Left lobe of liver (tissue), 2 donors: ENCODE measurements at places on chromosomes 5 and 9.

GRCh38 chr9:133347515-133347984, 381 bp downstream of the MED22 start:
- no peak for DNase-seq

DNA sequence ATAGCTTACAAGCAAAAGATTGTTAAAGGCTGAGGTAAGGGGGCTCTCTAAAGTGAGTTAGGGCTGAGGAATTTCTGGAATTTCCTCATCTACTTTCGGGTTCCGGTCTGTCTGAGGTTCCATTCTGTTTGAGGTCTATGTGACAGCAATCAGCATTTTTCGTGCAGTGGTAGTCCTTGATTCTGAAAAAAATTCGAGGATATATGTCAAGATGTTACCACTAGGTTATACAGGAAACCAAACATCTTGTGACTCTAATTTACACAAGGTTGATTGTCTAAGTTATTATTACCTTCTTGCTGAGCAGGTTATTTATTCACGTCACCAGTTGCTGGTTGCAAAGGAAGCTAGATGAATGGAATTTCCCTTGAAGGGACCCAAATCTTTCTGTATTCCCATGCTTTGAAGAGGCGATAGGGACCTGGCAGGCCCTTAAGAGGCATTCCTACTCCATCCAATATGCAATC, 35.2 kb downstream of the RLN2 start:
- no peak for DNase-seq

DNA sequence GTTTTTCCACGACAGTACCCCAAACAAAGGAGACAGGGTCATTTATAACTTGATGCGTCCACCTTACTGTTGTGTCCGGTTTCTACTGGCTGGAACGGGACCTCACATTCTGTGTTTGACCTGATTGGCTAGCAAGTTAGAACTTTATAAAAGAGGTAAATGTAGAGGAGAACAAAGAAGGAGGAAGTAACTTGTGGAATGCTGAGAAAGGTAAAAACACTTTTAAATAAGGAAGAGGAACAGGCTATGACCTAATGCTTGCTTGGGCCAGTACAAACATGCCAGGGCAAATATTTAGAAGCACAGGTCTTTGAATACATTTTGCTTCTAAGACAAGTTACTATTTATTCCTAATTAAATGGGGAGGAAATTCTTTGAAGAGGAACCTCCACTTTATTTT, 251.6 kb downstream of the KIAA0825 start:
- DNase-seq, result no peak

- no peak for DNase-seq
Observed at GRCh38 chr9:15386465-15386864, 36.2 kb upstream of the SNAPC3 start.

- no peak for DNase-seq
Observed at GRCh38 chr9:33435821-33436277, 11.5 kb downstream of the AQP3 start.

DNA sequence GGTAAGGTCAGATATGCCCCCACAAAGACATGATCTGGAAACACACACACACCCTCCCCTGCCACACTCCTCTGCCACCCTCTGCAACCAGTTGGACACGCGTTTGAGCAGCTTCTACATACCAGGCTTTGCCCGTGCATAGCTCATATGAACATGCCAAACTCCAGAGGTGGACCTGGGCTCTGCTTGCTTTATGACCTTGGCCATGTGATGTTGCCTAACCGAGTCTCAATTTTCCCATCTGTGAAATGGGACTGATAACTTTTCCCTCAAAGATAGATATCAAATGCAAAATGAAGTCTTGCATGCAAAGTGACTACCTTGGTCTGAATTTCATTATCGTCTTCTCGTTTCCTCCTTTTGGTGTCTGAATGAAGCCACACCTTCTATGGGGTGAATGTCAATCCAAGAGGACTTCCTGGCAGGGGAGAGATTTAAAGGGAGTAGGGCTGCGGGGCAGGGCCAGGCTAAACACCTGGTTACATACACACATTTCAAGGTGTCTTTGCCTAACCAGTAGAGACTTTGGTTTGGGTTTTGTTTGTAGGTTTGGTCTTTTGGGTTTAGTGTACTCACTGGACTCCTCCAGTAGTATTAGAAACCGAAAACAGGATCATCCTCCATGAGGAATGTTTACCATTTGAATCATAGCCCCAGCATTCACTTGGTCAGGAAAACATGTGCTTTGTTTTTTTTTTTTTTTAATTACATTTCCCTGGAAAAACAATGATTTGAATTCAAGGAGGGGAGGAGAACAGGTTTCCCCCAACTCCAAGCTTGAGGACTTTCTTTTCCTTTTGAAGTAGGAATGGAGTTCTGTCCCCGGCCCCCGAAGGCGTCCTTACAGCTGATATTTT, 63.2 kb downstream of the COL27A1 start:
- DNase-seq, result no peak

DNA sequence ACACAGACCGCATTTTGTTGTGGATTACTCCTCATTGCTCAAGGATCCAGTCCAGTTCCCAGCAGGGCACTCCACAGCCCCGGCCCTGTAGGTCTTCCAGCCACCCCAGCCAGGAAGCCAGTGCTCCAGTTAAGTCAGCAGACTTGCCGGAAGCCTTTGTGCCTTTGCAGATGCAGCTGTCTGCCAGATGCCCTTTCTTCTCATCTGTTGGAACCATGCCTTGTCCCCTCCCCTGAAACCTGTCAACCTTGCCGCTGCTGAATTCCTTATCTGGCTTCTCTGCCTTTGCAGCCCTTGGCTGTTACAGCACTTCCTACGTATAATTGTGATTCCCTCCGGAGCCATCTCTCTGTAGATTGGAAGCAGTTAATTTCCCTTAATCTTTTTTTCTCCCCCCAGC, 28.4 kb downstream of the PSAT1 start:
- DNase-seq, result no peak

DNA sequence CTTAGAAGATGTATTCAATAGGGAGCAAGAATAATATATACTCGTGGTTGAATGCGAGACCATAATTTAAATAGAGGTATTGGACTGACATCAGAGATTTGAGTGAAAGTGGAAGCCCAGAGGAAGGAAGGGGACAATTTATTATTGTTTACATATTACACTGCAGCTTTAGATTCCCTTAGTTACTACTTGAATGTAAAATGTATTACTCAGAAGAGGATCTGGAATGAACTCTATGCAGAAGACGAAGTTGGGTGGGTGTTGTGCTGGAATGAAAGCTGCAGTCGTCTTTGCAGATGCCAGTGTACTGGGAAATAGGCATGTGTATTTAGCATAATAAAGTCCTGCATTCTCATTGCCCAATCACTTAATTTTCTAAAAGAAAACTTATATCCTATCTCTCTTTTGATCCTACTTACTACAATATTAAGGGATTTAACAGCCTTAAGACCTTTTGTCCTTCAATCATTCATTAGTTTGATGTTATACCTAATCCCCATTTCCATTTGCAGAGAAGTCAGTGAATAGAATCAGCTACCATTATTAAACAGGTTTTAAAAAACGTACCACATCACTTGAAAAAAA, 570.7 kb upstream of the WWC1 start:
- no peak for DNase-seq

DNA sequence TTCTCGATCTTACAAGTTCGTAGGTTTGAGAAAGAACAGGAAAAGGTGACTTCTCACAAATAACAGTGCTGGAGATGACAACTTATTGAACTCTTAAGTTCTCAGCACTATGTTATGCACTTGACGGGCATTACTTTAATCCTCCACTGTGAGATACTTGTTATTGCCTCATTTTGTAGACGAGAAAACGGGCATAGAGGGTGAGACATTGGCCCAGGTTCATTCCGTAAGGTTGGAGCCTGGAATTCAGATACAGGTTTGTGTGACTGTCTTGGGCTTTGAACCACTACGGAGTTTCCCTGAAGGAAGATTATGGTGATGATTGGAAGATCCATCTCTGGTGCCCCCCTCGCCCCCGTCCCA, 657 bp downstream of the MAT2B start:
- DNase-seq, result no peak

DNA sequence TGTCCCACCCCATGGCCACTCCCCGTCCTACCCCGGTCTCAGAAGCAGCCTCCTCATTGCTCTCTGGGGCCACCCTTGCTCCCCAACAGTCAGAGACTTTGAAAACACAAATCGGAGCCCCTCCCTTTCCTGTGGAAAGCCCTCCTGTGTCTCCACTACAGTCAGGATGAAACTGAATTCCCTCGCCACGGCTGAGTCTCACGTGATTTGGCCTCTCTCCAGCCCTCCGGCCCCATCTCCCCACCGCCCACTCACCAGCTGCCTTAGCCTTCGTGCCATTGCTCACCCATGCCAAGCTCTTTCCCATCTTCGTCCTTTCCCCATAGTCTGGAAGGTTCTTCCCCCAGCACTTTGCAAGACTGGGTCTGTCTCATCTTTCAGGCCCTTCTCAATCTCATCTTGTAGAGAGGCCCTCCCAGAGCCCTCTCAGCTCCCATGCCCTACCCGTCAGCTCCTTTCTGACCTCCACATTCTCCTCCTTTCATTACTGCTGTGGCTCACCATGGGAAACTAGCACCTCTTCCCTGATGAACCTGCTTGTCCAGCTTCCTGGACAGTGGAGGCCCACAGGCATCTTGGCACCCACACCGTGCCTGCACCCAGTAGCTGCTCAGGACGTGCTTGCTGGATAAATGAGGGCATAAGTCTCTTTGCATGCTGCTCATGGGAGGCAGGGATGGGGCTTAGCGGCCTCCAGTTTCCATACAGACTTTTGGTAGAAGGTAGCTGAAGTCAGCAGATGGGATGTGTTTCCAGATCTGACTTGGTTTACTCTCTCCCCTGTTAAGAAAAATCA, 126.4 kb upstream of the COL5A1 start:
- DNase-seq, result no peak

GRCh38 chr5:68834491-68834981, 259.3 kb upstream of the SLC30A5 start:
- DNase-seq, result no peak

DNA sequence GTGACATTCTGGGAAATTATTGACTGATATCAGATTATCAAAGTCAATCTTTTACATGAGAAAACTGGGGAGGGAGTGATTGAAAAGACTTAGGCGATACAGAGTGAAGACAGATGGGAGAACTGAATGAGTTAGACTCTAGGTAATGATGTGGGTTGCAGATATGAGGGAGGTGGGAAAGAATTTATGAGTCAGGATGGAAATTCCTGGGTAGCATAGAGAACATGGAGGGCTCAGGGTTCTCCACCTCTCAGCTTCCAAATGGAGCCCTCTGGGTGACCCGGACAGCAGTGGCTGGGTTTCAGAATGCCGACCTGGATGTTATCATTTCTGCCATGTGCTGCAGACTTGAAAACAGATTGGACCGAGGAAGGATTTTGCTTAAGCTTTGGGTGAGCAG, 75.4 kb upstream of the SHB start:
- no peak for DNase-seq

GRCh38 chr5:117177302-117177701, 602.7 kb upstream of the SEMA6A start:
- DNase-seq, result no peak

- DNase-seq, result no peak
Observed at GRCh38 chr5:18395126-18396110, 761.2 kb downstream of the TAF11L14 start.

GRCh38 chr9:107888773-107889227, 399.2 kb upstream of the KLF4 start:
- no peak for DNase-seq

DNA sequence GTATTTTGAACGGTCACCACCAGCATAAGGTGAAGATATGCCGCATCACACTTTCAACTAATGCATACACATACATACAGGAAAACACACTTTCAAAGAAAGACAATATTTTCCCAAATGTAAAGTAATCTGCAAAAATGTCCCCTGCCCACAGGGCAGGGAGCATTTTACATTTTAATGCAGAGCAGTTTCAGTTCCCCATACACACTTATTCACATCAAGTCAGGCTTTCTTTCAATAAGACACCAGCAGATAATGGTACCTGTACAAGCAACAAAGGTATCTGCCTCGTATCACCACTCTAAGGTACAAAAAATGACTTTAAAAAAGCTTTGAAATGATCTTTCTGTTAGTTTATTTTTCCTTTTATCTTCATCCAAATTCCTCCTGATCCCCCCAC, 247.1 kb upstream of the CCNG1 start:
- DNase-seq, result no peak

DNA sequence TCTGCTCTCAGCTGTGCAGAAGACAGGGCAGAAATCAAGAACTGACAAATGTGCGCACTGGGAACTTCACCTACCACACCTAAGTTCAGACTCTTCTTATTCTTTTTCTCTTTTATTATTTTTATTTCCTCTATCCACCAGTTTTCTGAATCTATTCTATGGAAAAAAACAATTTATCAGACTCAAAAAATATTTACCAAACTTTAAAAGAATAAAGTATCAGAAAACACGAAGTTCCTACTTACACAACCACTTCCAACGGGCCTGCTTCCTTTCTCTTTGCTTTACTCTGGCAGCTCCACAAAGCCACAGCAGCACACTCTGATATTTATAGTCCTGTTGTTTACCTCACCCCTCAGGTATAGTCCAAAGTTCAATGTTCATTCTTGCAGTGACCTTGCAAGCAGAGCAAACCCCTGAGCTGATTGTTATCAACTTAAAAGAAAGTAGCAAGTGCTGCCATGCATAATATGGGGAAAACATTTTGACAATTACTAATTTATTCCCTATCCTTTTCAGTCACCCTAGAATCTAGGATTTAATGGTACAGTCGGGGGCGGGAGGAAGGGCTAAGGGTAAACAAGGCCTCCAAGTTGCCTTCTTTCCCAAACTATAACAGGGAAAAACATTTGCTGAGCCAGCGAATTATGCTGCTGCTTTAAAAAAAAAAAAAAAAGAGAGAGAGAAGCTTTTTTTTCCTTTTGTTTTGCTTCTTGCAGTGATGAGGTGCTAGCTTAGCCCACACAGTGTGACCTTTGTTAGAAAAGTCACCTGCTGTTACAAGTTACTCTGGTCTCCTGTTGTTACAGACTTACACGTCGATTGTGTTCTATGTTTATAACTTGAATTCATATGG, at the start of gene SELENOP:
SELENOP (minus strand) TSS at position 302 of the 856 bp plus-strand sequence. CDS start 3,539 bp downstream, outside the sequence.
- peak; percentile 80 for DNase-seq

DNA sequence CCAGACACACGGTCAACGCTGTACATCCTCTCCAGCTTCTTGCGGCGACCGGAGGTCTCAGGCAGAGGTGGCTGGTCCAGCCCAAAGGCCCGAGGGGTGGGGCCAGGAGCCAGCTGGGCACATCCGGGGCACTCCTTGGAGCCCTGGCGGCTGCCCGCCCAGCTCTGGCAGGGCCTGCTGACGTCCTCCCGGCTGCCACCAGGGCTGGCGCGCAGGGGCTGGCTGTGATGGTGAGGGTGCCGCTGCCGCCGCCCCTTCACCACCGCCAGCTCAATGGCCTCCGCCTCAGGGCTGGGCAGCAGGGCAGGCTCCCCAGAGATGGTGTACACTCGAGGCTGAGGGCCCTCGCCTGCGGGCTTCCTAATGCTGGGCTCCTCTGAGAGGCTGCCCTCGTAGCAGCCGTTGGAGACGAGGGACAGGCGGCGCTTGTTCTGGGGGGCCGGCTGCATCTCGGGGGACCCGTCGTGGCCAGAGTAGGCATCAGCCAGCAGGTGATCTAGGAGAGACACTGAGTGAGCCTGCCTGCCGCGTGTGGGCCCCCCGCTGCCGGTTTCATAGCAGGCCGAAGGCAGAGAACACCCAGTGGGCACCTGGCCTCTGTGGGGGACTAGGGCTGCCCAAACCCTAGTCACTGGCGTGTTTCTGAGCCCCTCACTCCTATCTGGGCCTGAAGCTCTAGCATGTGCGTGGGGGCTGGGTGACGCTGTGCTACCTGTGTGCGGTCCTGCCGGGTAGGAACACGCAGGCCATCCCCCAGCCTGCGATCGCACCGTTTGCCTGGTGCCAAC, 1.5 kb downstream of the NSMF start:
- no peak for DNase-seq

- no peak for DNase-seq
Observed at GRCh38 chr5:80884929-80885328, 75.2 kb upstream of the RASGRF2 start.
